ENCODE measurements at places on chromosomes 13 and 19. TPM values are rescaled to one million over a fixed set of nuclear protein-coding genes. Genes with fewer than 3 reads are reported as not detected.

SIGLEC6 gene
- not detected for total RNA-seq

ADGRE1 gene
- 0.21 TPM for total RNA-seq

GAPDHS gene
- not detected for total RNA-seq

C19orf53 gene
- 45.6 TPM for total RNA-seq

SOX1 gene
- not detected for total RNA-seq

PDX1 gene
- total RNA-seq: not detected

SIGLEC8 gene
- not detected for total RNA-seq

TNFSF9 gene
- total RNA-seq: 0.62 TPM

CKM gene
- total RNA-seq: 4,756 TPM
